GM23338 (cell line): ENCODE measurements at places on chromosomes 5 and 9. TPM values are rescaled to one million over a fixed set of nuclear protein-coding genes. Genes with fewer than 3 reads are reported as not detected.
A peak's percentile ranks its signal among the peaks of the same experiment; 100 is the strongest.

DNA sequence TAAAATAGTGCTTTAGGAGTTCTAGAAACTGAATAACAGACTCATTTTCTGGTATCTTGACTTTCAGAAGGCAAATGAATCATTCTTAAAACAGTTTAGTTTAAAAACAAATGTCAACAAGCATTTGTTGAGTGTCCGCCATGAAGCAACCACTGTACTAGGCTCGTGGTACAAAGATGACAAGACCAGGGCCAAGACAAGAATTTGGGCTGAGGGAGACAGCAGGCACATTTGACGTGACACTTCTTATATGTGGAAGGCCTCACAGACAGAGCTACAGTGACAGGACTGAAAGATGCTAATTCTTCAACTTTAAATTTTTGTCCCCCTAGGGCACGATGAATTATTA is 14.4 kb upstream of the ZNF131 start:
- H3K4me1 ChIP-seq = no peaks in the 10 kb centered on the region
- no peaks in the 10 kb centered on the region for H3K36me3 ChIP-seq
- no peak overlapping the region for H3K4me3 ChIP-seq
- no peaks in the 10 kb centered on the region for H3K27me3 ChIP-seq

DNA sequence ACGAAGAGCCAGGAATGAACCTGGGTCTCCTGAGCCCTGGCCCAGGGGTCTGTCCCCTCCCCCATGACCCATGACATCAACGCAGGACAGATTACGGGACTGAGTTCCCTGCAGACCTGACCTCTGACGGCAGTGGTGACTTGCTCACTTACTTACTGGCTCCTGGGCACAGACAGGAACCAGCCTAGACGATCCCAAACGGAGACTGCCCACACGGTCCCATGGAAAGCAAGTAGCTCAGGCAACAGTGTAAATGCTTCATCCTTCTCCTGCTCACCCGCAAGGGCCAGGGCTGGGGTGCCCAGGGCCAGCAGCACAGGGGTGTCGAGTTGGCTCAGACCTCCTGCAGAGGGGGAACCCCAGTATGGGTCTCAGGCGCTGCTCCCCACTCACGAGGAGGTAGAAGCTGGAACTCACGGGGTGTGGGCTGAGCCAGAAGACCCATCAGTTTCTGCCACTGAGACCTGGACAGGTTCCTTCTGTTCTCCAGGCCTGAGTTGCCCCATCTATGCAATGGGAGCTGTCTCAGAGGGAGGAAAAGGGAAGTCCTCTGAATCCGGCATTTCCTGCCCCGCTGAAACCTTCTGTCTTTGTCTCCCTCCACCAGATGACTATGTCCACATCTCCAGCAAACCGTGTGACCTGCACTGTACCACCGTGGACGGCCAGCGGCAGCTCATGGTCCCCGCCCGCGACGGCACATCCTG is 5.6 kb downstream of the ADAMTSL2 start:
- H3K27me3 ChIP-seq = no peaks in the 10 kb centered on the region
- no peak overlapping the region for H3K27ac ChIP-seq
- no peaks in the 10 kb centered on the region; the same call in 1 of the 2 replicates for H3K4me1 ChIP-seq
- no peak for DNase-seq
- H3K36me3 ChIP-seq = no peaks in the 10 kb centered on the region

GRCh38 chr5:2205596-2206226 is 323.0 kb upstream of the IRX4 start:
- DNase-seq = no peak
- H3K4me1 ChIP-seq = no peaks in the 10 kb centered on the region; the same call in 1 of the 2 replicates
- H3K27me3 ChIP-seq = no peaks in the 10 kb centered on the region
- no peak overlapping the region for H3K4me3 ChIP-seq
- no peak overlapping the region for H3K27ac ChIP-seq
- H3K36me3 ChIP-seq = no peaks in the 10 kb centered on the region

GRCh38 chr5:142617416-142618129 is 68.3 kb downstream of the FGF1 start:
- no peaks in the 10 kb centered on the region for H3K4me1 ChIP-seq
- no peaks in the 10 kb centered on the region for H3K27me3 ChIP-seq
- DNase-seq = no peak

DNA sequence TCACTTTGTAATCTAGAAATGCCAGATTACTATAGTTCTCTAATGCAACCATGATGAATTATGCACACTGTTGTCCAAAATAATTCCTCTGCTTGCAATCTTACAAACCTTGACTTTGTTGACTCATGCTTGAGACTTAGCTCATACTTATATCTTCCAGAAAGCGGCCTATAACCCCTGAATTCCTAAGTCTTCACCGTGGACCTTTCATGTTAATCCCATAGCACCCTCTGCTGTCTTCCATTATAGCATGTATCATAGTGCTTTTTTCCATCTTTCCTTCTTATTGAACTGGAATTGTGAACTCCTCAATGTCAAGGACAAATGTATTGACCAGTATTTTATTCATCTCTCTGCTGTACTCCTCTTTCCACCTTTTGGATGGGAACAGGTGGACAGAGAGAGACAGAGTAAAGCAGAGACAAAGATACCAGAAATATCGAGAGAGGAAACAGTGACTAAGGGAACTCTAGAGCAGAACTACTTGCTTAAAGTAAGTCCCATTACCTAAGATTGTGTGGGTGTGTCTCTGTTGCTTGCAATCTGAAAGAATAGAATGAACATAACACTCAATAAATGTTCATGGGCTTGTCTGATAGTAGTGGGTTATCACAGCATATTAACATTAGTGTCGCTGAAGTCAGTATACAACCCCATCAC is 110.0 kb downstream of the LURAP1L start:
- H3K27me3 ChIP-seq = no peaks in the 10 kb centered on the region

GRCh38 chr9:136838314-136839228 is 3.7 kb upstream of the AJM1 start:
- H3K36me3 ChIP-seq = no peaks in the 10 kb centered on the region
- H3K4me3 ChIP-seq = no peak overlapping the region
- H3K4me1 ChIP-seq = peaks cover 15% of the 10 kb centered on the region; the same call in 1 of the 2 replicates
- DNase-seq = no peak
- no peaks in the 10 kb centered on the region for H3K27me3 ChIP-seq

DNA sequence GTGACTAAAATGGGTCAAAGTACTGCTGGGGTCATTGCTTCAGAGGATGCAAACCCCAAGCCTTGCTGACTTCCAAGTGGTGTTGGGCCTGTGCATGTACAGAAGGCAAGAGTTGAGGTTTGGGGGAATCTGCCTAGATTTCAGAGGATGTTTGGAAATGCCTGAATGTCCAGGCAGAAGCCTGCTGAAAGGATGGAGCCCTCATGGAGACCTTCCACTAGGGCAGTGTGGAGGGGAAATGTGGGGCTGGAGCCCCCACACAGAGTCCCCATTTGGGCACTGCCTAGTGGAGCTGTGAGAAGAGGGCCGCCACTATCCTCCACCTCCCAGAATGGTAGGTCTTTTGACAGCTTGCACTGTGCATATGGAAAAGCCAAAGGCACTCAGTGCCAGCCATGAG is 377.7 kb upstream of the TRPC7 start:
- DNase-seq = no peak
- H3K4me1 ChIP-seq = no peaks in the 10 kb centered on the region
- H3K36me3 ChIP-seq = no peaks in the 10 kb centered on the region

DNA sequence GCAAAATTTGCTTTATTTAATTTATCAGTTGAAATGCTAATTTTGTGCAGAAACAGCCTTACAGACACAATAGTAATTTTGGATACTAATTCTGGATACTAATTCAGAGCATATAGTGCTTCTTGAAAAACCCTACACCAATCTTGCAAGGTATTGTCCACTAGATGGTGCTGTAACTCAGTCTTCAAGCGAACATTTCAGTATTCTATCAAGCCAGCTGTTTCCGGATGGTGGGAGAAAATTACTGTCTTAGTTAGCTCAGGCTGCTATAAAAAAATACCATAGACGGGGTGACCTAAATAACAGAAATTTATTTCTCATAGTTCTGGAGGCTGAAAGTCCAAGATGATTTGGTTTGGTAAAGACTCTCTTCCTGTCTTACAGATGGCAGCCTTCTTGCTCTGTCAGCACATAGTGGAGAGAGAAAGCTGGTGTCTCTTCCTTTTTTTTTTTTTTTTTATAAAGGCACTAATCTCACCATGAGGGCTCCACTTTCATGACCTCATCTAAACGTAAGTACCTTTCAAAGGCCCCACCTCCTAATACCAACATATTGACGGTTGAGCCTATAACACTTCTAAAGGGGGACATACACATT is 1306.5 kb upstream of the CDH9 start:
- no peaks in the 10 kb centered on the region for H3K4me1 ChIP-seq
- H3K27ac ChIP-seq = no peak overlapping the region
- H3K27me3 ChIP-seq = no peaks in the 10 kb centered on the region
- no peaks in the 10 kb centered on the region for H3K36me3 ChIP-seq

DNA sequence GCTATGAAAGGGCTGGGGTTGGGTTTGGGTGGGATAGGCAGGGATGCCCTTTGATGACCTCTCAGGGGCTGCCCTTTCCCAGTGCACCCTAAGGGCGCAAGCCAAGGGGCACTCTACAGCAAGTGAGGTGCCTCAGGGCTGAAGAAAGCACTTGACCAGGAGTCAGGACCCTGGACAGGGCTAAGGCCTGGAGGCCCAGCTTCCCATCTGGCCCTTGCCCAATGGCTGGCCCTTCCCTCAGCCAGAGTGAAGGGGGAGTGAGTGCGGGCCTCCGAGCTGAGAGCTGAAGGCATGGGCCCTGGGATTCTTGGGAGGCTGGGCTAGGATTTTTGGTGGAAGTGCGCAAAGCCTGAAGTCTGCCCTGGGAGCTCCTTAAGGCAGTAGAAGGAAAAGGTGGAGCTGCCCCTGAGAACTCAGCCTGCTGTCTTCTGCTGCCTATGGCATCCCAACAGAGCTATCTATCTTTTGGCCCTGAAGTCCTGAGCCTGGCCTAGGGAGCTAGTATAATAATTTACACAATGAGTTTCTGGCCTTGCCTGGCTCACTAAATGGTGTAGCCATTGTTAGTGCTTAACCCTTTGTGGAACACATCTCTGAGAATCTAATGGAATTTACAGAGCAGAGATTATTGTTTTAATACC is 16.4 kb downstream of the JADE2 start:
- H3K27ac ChIP-seq = no peak overlapping the region
- H3K27me3 ChIP-seq = no peaks in the 10 kb centered on the region
- peaks cover 19% of the 10 kb centered on the region for H3K36me3 ChIP-seq
- H3K4me3 ChIP-seq = no peak overlapping the region
- peaks cover 13% of the 10 kb centered on the region for H3K4me1 ChIP-seq

GRCh38 chr9:109745335-109746283 is 34.4 kb upstream of the PALM2AKAP2 start:
- peak; percentile 18 for DNase-seq
- H3K4me1 ChIP-seq = peaks cover 2% of the 10 kb centered on the region
- H3K4me3 ChIP-seq = no peak overlapping the region
- no peak overlapping the region; the same call in 1 of the 2 replicates for H3K27ac ChIP-seq

DNA sequence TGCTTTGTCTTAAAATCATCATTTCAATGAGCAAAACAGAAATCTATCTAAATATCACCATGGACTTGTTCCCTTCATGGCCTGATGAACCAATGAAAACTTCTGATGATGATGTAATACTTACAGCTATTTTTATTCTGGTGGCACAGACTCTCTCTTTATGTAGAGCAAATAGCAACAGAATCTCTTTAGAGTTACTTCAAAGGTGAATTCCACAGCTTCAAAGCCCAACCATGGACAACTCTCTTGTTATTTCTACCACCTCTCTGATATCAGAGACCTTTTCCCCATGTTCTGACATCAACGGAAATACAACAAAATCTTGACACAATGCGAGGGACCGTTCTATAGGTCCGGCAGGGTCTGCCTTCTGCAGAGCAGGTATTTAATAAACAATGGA is 70.1 kb downstream of the RETREG1 start:
- no peaks in the 10 kb centered on the region for H3K36me3 ChIP-seq
- no peak for DNase-seq
- no peak overlapping the region for H3K27ac ChIP-seq
- no peaks in the 10 kb centered on the region for H3K4me1 ChIP-seq
- H3K4me3 ChIP-seq = no peak overlapping the region
- no peaks in the 10 kb centered on the region for H3K27me3 ChIP-seq

DNA sequence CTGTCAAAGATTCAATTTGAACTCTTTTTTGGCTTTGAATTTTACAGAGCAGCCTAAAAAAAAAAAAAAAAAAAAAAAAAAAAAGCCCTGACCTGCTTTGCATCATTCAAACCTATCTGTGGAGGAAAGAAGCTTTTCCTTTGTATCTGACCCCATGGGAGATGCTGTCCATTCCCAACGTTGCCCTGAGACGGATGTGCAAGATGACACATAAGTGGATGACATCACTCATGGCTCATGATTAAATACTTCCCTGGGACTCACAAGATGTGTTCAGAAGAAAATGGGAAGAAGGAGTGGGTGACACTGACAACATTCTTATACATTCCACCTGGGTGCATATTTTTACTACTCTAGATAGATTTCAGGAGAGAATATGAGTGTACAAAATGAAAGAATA is 245.7 kb upstream of the ELAVL2 start:
- H3K4me3 ChIP-seq = no peak overlapping the region
- DNase-seq = no peak
- H3K27ac ChIP-seq = no peak overlapping the region
- H3K4me1 ChIP-seq = peaks cover 6% of the 10 kb centered on the region; the same call in 1 of the 2 replicates
- no peaks in the 10 kb centered on the region for H3K27me3 ChIP-seq
- no peaks in the 10 kb centered on the region for H3K36me3 ChIP-seq

DNA sequence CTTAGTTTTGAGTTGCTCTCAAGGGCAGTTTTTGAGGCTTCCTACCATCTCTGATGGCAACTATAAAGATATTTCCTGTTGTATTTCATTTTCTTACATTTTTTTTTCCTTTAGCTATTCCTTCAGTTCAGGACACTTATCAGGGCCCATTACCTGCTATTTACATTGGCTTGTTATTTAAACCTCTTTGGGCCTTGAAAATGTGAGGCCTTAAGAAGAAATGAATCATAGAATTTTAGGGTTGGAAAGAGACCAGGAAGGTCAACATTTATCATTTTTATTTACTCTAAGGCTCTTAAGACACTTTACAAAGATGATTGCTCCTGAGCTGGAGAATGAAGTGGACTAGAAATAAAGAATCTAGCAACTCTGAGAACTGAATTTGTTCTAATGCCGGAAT is 335.2 kb downstream of the DTWD2 start:
- H3K4me3 ChIP-seq = no peak overlapping the region
- DNase-seq = no peak
- no peaks in the 10 kb centered on the region for H3K27me3 ChIP-seq

LCN1 gene
- total RNA-seq = not detected in 2 replicates

CCIN gene
- total RNA-seq = 0.14 TPM in 1 of 2 replicates, not detected in the other

IL5 gene
- not detected in 2 replicates for total RNA-seq

NUTM2G gene
- total RNA-seq = 0.54 and 1.6 TPM in 2 replicates

CDH9 gene
- 0.31 TPM in 1 of 2 replicates, not detected in the other for total RNA-seq

CCL27 gene
- not detected in 2 replicates for total RNA-seq

PSD2 gene
- 0.10 TPM in 1 of 2 replicates, not detected in the other for total RNA-seq

RNF183 gene
- not detected in 2 replicates for total RNA-seq
